Endodermal cell (in vitro differentiated cells): ENCODE measurements at places on chromosomes 3 and 15.

DNA sequence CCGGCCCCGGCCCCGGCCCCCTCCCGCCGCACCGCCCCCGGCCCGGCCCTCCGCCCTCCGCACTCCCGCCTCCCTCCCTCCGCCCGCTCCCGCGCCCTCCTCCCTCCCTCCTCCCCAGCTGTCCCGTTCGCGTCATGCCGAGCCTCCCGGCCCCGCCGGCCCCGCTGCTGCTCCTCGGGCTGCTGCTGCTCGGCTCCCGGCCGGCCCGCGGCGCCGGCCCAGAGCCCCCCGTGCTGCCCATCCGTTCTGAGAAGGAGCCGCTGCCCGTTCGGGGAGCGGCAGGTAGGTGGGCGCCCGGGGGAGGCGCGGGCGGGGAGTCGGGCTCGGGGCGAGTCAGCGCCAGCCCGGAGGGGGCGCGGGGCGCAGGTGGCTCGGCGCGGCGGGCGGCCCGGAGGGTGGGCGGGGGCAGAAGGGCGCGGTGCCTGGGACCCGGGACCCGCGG lies 352 bp downstream of the CHRD start:
- DNase-seq = peak; percentile 88

DNA sequence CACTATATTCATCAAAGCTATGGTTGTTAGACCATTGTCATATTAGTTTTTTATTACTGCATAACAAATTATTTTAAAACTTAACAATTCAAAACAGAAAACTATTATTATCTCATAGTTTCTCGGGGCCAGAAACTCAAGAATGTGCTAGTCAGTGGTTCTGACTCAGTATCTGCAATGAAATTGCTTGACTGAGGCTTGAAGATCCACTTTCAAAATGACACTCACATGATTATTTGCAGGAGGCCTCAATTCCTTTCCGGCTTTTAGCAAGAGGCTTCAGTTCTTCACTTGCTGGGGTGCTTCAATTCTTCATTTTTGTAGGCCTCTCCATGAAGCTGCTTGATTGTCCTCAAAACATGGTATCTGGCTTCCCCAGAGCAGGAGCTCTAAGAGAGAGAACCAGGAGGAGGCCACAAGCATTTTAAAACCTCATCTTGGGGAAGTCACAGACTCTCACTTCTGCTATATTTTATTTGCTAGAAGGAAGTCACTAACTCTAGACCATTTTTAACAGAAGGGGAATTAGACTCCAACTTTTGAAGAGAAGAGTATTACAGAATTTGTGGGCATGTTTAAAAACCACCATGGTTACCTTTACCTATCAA lies 383.7 kb downstream of the MFSD1 start:
- DNase-seq = no peak

GRCh38 chr15:85741662-85742061 lies 53.1 kb downstream of the KLHL25 start:
- no peak for DNase-seq

GRCh38 chr3:9503283-9503682 lies 50.3 kb downstream of the LHFPL4 start:
- DNase-seq = peak; percentile 97

DNA sequence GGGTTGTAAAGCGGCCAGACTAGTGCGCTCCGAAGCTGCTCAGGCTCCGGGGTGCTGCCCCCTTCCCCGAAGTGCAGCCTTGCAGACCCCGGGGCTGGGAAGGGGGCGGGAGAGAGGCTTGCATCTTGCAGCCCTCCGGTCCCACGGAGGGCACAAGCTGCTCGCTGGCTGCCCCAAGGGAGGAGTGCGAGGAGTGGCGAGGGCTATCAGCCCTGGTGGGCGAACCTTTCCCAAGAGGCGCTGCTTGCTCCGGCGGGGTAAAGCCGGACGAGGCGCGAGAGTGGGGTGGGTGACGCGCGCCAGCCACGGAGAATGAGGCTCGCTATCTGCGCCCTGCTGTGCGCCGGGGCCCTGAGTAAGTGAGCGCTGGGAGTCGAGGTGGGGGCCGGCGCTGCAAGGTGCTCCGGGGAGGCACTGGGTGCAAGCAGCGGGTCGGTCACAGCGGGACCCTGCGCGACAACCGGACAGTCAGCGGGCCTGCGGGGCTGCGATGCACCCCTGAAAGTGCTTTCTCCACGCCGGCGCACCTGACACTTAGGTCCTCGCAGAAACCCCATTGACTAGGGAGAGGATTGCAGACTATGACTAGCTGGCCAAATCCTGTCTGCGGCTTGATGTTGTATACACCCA lies 12.7 kb upstream of the TOPBP1 start:
- DNase-seq = peak; percentile 67

- no peak for DNase-seq
These were observed 11.3 kb upstream of the KAT2B start for GRCh38 chr3:20028905-20029331.

- DNase-seq = no peak
These were observed 200.3 kb upstream of the SUCLG2 start for GRCh38 chr3:67854663-67855062.

DNA sequence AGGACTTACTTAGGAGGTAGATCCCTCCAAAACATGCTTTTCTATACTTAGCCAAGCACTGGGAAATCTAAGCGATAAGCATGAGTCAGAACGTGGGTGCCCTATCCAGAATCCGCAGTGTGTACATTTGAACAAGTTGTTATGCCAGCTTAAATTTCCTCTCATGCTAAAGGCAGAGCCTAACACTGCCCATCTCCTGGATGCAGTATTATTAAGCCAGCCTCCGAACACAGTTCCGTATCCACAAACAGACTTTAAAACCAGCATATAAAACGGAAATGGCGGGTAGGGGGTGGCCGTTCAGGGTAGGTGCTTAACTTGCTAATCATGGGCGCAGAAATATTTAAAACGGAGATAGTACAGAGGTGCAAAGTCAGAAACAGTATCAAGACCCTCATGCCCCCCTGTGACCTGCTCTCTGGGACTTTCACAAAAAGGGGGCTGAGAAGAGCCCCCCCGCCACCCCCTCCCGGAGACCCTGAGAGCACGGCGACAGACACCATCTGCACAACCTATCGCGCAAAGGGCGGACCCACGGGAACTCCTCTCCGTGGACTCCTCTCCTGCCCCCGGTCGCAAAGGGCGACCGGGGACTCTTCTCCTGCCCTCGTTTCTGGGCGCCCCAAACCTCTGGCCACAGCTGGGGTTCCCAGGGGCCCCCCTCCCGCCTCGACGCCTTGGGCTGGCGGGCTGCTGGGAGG lies 889 bp upstream of the LRRIQ4 start:
- DNase-seq = no peak

DNA sequence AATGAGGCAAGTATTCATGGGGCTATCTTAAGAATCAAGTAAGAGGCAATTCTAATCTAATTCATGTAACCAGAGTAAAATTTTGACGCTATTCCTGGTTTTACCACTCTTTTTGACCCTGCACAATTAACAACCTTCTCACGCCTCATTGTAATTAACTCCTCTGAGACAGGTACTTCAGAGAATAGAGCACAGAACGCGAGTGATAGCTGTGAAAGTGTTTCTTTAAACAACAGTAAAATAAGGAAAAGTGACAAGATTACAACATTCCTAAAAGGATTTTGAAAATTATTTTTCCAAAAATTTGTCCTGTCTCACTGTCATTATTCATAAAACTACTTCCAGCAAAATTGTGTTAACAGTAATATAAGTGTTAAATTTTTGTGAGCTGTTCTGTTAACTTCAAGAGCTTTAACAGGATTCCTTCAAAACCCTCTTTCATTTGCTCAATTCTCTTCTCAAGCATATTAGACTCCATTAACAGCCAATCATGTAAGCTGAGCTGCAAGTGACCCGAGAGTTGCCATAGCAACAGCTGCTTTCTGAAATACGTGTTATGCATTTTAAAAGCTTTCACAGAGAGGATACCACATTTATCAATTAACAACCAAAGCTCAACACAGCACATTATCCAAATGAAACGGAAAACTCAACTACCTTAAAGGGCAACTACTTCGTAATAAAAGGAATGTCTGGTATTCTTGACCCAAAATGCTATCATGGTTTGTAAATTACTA lies 93.1 kb downstream of the STAG1 start:
- DNase-seq = peak; percentile 50

- DNase-seq = no peak
These were observed 66.8 kb upstream of the PXYLP1 start for GRCh38 chr3:141164852-141165251.

- no peak for DNase-seq
These were observed 62.5 kb downstream of the LRRC49 start for GRCh38 chr15:70955151-70955550.

DNA sequence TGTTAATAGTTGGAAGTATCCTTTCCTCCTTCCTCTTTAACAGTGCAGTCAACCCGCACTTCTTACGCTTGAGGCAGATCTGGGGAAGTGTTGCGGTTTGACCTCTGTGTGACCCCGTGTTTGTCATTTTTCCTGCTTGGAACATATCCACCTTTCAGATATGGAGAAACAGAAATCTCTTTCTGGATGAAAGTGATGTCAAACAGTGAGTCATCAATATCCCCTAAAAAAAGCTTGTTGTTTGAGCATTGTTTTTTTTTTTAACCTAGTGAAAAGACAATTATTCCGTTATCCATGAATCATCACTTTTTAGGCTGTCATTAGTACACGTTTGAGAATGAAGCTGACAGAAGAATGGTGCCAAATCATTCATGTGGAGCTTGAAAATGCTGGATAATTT lies 293.7 kb downstream of the ARPP21 start:
- no peak for DNase-seq

GRCh38 chr3:18070231-18070630 lies 327.8 kb upstream of the TBC1D5 start:
- DNase-seq = no peak

GRCh38 chr15:96326328-96327154 lies 4.0 kb upstream of the NR2F2 start:
- peak; percentile 84 for DNase-seq

DNA sequence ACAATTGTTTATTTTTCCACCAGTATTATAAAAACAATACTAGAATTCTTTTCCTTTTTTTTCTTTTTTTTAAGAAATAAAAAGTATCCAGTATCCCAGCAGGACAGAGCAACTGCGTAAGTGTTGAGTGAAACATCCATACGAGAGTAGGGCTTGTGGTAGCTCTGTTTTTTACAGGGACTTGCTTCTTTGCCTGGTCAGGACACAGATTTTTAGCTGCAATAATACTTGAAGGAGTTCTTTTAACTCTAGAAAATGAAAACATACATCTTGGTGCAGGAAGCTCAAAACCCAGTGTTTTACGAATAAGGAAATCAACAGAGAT lies 297.7 kb upstream of the NR2E3 start:
- DNase-seq = no peak

DNA sequence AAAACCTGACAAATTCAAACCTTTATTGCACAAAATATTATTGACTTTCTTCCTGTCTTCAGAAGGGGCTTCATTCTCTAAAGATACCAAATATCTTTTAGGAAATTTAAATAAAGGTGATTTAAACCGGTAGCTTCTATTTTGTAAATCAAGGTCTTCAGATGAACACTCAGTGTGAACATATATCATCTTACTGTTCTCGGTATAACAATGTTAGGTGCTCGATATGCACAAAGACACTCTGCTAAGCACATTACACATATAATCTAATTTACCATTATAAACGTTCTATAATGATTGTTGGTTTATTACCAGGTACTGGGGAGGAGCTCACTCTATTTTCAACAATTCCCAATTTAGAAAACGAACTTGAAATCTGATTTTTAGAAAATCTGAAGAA lies 225.4 kb upstream of the AZI2 start:
- no peak for DNase-seq

DNA sequence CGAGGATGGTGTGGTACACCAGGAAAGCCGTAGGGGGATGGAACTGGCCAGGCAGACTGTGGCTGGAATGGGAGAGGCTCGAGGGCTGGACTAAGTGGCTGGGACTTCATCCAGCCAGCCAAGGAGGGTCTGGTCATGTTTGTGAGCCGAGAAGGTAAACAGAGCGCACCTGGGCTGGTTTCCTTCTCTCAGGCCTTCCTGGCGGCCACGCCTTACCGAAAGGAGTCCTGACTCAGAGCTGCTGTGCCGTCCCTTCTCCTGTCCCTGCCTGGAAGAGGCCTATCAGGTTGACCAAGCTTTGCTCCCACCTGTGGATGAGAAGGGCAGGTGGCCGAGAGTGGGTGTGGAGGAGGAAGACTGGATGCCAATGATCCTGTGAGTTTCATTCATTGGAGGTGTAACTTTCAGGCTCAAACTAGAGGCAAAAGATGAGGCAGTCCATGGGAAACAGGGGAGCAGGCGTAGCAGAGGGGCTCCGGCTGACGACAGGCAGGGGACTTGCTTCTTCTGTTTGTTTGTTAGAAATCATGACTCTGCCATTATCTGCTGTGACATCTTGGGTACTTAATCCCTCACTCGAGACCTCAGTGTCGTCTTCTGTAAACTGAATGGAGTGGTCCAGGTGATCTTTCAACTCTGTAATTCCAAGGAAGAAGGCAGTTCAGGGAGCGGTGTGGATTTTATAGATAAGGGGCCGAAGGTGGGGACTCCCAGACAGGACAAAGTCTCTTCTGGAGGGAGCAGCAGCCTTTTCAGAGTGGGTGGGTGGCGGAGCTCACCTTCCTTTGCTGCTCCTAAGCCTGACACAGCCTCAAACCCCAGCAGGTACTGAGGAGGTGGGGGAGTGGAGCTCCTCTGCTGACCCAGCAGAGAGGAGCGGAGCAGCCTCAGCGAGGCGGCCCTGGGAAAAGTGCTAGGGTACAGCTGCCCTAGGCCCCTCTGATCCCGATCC lies 71.8 kb upstream of the GATM start:
- DNase-seq = no peak

DNA sequence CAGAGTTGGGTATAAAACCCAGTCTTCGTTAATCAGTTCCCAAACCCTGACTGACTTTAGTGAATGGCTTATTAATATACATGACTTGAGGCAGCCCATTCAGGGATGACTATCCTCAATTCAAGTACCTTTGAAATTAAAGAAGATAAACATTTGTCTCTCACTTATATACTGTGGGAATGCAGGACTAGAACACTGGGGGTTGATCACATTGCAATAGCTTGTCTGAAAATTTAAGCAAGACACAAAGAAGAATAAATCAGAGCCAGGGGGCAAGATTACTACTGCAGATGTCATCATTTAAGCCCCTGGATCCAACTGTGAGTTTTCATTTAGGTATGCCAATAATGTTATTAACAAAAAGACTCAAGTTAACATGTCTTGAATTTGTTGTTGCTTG lies 647.7 kb downstream of the ZPLD1 start:
- DNase-seq = no peak

DNA sequence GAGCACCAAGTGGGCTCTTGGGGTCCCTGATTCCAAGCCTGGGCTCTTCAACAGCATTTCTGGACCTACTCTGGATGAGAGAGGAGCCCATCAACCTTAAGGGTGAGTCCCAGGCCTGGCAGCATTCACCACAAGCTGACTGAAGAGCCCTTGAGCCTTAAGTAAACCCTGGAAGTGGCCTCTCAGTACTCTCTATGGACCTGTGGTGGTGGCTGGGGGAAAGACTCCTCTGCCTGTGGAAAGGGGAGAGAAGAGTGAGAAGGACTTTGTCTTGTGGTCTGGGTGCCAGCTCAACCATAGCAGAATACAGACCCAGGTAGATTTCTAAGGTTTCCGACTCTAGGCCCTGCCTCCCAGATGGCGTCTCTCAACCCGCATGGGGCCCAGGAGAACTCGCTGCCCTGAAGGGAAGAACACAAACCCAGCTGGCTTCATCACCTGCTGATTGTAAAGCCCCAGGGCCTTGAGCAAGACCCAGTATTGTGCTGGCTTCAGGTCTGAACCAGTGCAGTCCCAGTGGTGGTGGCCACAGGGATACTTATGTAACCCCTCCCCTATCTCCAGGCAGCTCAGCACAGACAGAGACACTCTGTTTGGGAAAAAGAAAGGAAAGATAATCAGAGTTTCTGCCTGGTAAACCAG lies 71.4 kb downstream of the TFDP2 start:
- no peak for DNase-seq

- DNase-seq = no peak
These were observed 260.9 kb upstream of the KCNMB2 start for GRCh38 chr3:178275311-178275710.
